ENCODE measurements at places on chromosomes 2 and 18. TPM values are rescaled to one million over a fixed set of nuclear protein-coding genes. Genes with fewer than 3 reads are reported as not detected.

GRCh38 chr2:100071335-100072043 is 70.9 kb downstream of the AFF3 start:
- DNase-seq = no peak

GRCh38 chr2:171858397-171858958 is 35.6 kb downstream of the SLC25A12 start:
- no peak for DNase-seq

The FOXI3 gene
- not detected for total RNA-seq

The CHCHD5 gene
- total RNA-seq = 16.9 TPM

DNA sequence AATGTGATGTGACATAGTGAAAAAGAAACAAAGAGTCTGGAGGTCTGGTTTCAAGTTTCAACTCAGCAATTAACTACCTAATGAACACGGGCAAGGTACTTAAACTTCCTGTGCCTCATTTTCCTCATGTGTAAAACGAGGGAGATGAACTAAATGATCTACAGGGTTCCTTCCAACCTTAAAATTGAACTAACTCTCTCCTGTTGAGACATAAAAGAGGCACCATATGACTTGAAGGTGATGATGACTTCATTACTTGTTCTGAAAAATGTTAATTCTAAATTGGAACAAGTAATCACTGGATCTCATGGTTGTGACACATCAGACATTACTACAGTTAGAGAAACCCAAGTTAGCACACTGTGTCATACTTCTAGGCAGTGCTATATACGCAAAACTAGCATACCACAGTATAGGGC is 8.9 kb upstream of the REL start:
- DNase-seq = no peak

The MTLN gene
- total RNA-seq = 86.7 TPM

The RMDN2 gene
- total RNA-seq = 3.1 TPM

DNA sequence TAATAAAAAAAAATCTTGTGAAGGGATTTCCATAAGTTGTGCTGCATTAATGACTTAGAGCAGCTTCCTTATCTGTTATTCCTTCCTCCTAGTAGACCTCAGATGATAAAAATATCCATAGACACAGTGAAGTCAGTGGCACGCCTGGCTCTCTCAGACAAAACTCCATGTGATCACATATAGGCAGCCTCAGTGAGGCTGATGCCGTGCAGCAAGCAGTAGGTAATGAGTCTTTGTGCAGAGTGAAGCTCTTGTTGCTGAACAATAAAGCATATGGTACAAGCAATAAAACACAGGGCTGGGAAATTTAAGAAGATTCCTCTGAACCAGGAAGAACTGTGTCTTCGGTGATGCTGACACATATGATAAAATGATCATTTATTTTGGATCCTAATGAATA is 102.7 kb downstream of the CSRNP3 start:
- DNase-seq = no peak

DNA sequence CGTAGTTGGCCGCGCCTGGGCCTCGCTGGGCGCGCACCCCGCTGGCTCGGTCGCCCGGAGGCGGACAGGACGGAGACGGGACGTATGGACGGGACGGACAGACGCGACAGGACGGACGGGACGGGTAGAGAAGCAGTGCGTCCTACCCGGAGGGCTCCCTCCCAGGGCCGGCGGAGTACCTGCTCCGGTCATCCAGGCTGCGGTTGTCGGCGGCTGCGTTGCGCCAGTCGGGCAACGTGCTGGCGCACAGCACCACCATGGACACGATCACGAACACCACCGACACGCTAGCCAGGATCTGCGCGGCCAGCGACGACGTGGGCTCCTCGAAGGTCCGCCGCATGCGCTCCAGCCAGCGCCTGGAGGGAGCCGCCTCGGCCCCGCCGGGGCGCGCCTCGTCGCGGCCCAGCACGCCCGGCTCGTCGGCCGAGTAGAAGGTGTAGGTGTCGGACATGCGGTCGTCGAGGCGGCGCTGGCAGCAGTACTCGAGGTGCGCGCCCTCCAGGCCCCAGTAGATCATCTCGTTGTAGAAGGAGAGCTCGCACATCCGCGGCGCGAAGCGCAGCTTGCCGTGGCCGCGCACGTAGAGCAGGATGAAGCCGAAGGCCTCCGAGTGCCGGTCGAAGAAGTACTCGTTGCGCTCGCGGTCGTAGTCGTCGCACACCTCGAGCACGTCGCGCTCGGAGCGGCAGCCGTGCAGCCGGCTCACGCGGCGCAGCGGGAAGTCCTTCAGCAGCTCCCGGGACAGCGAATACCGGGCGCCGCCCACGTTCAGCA is 903 bp downstream of the KCNG3 start:
- DNase-seq = no peak

- peak; percentile 74 for DNase-seq
Observed at GRCh38 chr2:72214429-72215143, 66.9 kb upstream of the CYP26B1 start.

- DNase-seq = peak; percentile 70
Observed at GRCh38 chr2:46298522-46299353, 1.5 kb downstream of the EPAS1 start.

The LYG1 gene
- total RNA-seq = 0.96 TPM

- no peak for DNase-seq
Observed at GRCh38 chr2:224970311-224970710, 72.0 kb downstream of the DOCK10 start.

DNA sequence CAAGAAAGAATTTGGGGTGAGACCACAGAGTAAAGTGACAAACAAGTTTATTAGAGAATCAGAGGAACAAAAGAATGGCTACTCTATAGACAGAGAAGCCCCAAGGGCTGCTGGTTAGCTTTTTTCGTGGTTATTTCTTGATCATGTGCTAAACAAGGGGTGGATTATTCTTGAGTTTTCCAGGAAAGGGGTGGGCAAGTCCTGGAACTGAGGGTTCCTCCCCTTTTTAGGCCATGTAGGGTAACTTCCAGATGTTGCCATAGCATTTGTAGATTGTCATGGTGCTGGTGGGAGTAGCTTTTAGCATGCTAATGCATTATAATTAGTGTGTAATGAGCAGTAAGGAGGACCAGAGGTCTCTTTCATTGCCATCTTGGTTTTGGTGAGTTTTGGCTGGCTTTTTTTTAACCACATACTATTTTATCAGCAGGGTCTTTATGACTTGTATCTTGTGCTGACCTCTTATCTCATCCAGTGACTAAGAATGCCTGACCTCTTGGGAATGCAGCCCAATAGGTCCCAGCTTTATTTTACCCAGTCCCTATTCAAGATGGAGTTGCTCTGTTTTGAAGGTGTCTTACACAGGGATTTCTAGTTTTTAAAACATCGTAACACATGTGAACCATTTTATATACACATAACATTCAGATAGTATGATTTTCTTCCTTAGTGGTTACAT is 77.8 kb downstream of the MYO1B start:
- peak; percentile 40 for DNase-seq

DNA sequence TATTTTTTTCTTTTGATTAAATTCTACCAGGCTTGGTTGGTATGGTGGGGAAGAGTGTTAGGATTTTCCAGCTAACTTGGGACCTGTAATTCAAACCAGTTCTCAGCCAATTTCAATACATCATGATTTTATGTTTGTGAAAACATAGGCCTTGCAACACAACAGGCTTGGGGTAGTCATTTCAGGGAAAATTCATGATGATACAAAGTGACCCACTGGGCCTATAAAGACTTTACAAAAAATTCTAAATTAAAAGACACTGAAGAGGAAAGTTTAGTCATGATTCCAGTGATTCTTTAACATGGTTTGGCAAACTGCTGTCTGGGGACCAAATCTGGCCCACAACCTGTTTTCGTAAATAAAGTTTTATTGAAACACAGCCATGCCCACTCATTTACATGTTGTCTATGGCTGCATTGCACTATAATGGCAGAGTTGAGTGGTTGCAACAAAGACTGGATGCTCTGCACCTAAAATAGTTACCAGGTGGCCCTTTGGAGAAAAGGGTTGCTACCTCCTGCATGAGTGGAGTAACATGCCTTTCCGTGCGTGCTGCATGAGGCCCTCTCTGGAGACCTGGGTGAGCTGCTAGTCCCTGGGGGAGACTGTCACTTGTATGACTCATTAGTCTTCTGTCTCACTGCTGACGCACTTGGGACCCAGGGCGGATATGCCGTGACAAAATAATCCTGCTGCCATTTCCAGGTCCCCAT is 73.6 kb downstream of the NPAS2 start:
- peak; percentile 72 for DNase-seq

DNA sequence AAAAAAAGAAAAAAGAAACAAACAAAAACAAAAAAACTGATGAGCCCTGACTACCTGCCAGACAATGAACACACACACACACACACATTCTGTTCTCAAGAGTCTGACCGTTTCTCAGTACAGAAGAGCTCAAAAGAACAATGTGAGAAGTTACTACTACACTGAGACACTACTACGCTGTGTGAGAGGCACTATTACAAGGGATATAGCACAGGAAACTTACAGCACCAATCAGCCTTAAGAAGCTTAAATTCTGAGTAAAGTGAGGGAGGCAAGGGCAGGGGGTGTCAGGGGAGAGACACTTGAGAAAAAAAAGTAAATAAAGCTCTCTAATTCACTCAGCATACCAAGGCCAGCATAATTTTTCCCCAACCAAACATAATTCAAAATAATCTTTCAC is 32.5 kb downstream of the WDR33 start:
- no peak for DNase-seq

GRCh38 chr2:38806015-38806732 is 28.2 kb downstream of the GEMIN6 start:
- no peak for DNase-seq

DNA sequence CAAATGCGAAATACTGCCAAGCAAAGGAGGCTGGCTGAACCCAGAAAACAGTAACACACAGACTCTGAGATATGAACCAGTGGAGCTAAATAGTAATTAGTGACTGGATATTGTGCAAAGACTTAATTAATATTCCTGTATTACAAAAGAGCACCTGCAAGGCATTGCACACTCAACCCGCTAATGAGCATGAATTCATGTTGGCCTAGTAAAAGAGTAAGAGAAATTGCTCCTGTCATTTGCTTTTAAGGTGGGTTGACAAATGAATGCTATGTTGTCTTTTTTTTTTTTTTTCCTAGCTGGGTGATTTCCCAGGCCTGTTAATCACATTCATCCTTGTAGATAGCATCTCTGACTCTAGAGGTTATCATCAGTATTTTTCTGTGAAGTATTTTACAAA is 87.0 kb upstream of the CERS6 start:
- DNase-seq = no peak

DNA sequence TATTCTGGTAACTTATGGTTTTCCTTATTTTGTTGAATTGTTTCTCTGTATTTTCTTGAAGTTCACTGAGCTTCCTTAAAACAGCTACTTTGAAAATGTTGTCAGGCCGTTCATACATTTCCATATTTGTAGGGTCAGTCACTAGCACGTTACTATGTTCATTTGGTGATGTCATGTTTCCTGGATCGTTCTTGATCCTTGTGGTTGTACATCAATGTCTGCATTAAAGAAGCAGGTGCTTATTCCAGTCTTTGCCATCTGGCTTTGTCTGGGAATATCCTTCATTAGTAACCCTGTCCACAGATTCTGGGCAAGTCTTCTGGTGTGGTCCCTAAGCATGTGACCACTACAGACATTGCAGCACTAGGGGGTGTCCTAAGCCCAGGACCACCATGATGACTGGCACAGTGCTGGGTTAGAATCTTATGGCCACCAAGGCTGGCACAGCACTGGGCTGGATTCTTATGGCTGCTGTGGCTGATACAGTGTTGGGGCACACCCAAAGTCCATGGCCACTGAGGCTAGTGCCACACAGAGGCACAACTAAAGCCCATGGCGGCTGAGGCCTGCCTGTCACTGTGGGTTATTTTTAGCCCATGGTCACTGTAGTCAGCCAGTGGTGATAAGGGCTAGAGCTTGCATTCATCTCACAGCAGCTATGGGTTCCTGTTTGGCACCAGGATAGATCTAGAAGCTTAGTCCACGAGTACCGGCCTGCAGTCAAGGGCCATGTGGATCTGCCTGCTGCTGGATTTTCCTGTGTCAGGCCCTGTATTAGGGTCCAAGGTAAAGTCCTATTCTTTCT is 13.2 kb downstream of the VWA3B start:
- no peak for DNase-seq

The CLEC4F gene
- not detected for total RNA-seq

GRCh38 chr2:158138255-158138654 is 36.6 kb downstream of the UPP2 start:
- DNase-seq = no peak

GRCh38 chr2:68744366-68744912 is 9.8 kb downstream of the ARHGAP25 start:
- no peak for DNase-seq

The ZNF514 gene
- 2.7 TPM for total RNA-seq

GRCh38 chr2:69126341-69126740 is 113.4 kb downstream of the ANTXR1 start:
- DNase-seq = no peak

- DNase-seq = peak; percentile 3
Observed at GRCh38 chr2:44707945-44708660, 233.4 kb upstream of the SIX3 start.

DNA sequence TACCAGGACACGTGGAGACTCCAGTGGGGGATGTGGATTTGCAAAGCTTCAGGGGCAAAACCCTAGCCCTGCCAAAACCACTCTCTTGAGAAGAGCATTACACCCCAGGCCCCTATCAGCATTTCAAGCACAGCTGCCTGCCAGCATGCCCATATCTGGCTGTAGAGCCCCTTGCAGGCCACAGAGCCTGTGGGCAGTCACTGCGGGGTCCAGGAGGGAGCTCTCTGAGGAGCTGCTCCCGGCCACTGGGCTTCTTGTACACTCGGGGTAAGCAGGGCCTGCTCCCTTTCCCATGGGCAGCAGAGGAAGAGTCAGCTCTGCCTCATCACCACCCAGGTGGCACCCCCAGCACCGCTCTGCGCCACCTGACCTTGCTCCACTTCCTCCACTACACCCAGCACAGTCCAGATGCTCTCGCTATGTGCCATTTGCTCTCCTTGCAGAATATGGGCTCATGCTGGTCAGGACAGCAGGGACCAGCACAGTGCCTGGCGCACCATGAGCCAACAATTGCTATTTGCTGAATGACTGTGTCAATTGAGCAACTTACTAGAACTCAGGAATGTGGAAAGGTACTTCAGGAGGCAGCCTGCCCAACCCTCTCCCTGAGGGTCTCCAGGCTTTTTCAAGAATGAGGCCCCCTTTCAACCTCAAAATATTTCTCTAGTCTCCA is 7.4 kb downstream of the CHST10 start:
- no peak for DNase-seq
